ENCODE measurements at places on chromosomes 5 and 9. TPM values are rescaled to one million over a fixed set of nuclear protein-coding genes. Genes with fewer than 3 reads are reported as not detected.

Gene REEP5
- total RNA-seq: 63.0 TPM

Gene LHFPL2
- total RNA-seq: 37.6 TPM

Gene SHOC1
- not detected for total RNA-seq

Gene TMEM38B
- 9.7 TPM for total RNA-seq

Gene MRPL36
- 55.1 TPM for total RNA-seq

Gene FAM221B
- not detected for total RNA-seq

Gene SPINK6
- not detected for total RNA-seq

Gene OR1J2
- total RNA-seq: not detected

Gene IL13
- not detected for total RNA-seq

Gene CMYA5
- total RNA-seq: under 0.01 TPM

Gene MARCHF11
- not detected for total RNA-seq

Gene INSL4
- total RNA-seq: not detected

Gene PRR16
- total RNA-seq: not detected

Gene MAMDC2
- total RNA-seq: 4.9 TPM

Gene PWWP2A
- 28.6 TPM for total RNA-seq

Gene SPATA31D4
- total RNA-seq: not detected

Gene UBE2D2
- 101 TPM for total RNA-seq

Gene PDE6A
- total RNA-seq: 0.05 TPM

Gene BDP1
- total RNA-seq: 18.7 TPM

Gene GZMA
- total RNA-seq: not detected

Gene MLANA
- not detected for total RNA-seq

Gene SPATA31E1
- total RNA-seq: not detected

Gene CDH18
- total RNA-seq: not detected

Gene OSMR
- 7.3 TPM for total RNA-seq

Gene CORO2A
- 0.84 TPM for total RNA-seq

Gene BTNL9
- total RNA-seq: not detected

Gene DND1
- total RNA-seq: 0.10 TPM

Gene GABRG2
- total RNA-seq: not detected

Gene CTSV
- total RNA-seq: 1.3 TPM

Gene C9orf152
- not detected for total RNA-seq

Gene CYSRT1
- total RNA-seq: 0.20 TPM

Gene GFI1B
- total RNA-seq: not detected

Gene MGAT4B
- total RNA-seq: 195 TPM

Gene FAXDC2
- total RNA-seq: 2.3 TPM

Gene ZFP37
- total RNA-seq: 0.60 TPM

Gene PKD2L2
- total RNA-seq: not detected

Gene LCN15
- 1.6 TPM for total RNA-seq

Gene MARVELD2
- 2.3 TPM for total RNA-seq

Gene MARCHF3
- total RNA-seq: 29.4 TPM

Gene SLCO6A1
- total RNA-seq: not detected

Gene C1QTNF3
- not detected for total RNA-seq

Gene DIRAS2
- total RNA-seq: not detected

Gene AIF1L
- 19.2 TPM for total RNA-seq

Gene LRRC8A
- total RNA-seq: 140 TPM

Gene ACOT12
- total RNA-seq: not detected

Gene HRCT1
- 2.0 TPM for total RNA-seq

Gene TLE1
- total RNA-seq: 41.6 TPM

Gene RASGRF2
- total RNA-seq: 38.2 TPM

Gene KIAA1191
- total RNA-seq: 96.7 TPM

Gene CLIC3
- total RNA-seq: not detected

Gene FBXL7
- 14.7 TPM for total RNA-seq

Gene SPATA6L
- 0.94 TPM for total RNA-seq

Gene PPP2R2B
- 0.27 TPM for total RNA-seq
